Activated naive CD4-positive, alpha-beta T cell treated with anti-CD3 and anti-CD28 coated beads for 36 hours (primary cell): ENCODE measurements at places on chromosomes 4 and X.

- DNase-seq: no peak
Observed at GRCh38 chrX:1749499-1749898, 134.6 kb downstream of the ASMT start.

DNA sequence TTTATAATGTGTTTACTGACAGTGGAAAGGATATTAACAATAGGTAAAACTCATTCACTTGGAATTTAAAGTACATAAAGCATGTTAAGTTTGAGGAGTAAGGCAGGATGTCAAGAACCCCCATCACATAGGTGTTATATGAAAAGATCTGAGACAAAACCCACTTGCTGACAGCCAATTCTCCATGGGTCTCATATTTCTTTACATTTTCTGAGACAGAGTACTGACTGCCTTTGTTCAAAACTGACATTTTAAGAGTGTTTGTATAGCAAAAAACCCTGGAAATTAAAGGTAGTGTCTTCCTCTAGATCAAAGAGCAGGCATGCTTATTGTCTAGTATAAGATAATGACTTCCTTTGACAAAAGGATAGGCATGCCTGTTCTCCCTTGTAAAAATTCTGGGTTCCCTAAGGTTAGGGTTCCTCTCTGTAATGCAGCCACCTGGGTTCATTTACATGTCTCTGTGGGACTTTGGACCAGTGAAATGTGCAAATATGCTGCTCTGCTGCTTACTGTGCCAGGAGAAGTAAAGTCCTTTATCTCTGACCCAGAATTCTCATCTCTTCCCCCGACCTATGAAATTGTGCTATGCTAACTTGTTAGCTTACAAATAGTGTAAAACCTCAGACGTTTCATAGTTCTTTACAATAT is 123.6 kb downstream of the PCDH18 start:
- DNase-seq: no peak

GRCh38 chr4:16995451-16995850 is 97.0 kb upstream of the LDB2 start:
- no peak for DNase-seq

GRCh38 chr4:167221084-167221483 is 13.2 kb downstream of the SPOCK3 start:
- no peak for DNase-seq

GRCh38 chr4:89727238-89727637 is 109.7 kb downstream of the SNCA start:
- no peak for DNase-seq

DNA sequence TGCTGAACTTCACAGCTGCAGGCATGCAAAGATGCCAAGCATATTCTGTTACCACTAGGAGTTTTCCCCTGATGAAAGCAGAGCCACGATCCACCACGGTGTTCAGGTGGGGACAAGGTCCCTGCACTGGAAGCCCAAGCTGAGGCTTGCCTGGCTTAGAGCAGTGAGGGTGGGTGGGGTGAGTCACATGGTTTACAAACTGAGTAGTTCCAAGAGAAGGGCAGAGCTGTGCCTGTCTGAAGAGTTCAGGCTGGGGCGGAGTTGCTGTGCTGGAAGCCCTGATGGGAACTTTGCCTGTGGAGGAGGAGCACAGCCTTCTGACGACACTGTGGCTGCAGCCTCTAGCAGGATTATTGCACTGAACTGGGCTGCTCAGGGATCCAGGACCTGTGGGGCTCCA is 45.5 kb downstream of the FAM9B start:
- peak; percentile 40 for DNase-seq

GRCh38 chr4:152246659-152247058 is 289.2 kb downstream of the FBXW7 start:
- DNase-seq: peak; percentile 39

DNA sequence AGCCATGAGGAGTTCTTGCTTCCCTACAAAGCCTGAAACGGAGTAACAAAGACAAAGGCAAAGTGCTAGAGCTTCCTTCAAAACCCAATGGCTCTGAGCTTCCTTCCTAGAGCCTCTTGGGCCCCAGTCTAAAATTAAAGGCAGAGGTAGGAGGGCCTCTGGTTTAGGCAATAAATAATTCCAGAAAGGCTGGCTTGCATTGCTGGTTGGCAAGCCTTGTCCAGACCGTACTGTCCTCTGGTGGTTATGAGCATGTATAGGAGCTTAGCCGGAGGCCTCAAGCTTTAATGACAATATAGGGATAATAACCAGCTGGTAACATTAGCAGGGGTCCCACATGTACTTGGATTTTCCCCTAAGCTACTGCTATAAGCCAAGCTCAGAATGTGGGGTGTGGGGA is 237.3 kb downstream of the AR start:
- no peak for DNase-seq

- no peak for DNase-seq
Observed at GRCh38 chr4:55561889-55562288, 15.2 kb upstream of the CLOCK start.

- no peak for DNase-seq
Observed at GRCh38 chr4:3835527-3836405, 69.6 kb downstream of the ADRA2C start.

GRCh38 chr4:125676583-125676982 is 361.8 kb downstream of the FAT4 start:
- DNase-seq: no peak

- DNase-seq: no peak
Observed at GRCh38 chr4:6501171-6501570, 28.8 kb upstream of the PPP2R2C start.

DNA sequence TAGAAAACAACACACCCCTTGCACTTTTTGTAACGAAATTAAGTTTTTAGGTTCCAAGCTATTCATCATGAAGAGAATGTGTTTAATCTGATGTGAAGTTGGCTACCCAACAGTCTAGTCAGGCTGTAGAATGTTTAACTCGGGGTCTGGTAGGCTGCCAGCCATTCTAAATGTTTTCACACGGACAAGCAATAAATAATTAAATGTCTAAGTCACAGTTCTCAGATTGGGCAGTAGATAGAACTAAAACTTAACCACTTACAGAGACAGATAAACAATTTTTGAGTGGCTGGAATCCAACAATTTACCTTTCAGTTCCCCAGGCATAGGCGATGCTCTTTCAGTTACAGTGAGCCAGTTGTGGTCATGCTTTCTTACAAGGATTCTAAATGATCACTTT is 66.5 kb downstream of the CHIC2 start:
- DNase-seq: no peak

DNA sequence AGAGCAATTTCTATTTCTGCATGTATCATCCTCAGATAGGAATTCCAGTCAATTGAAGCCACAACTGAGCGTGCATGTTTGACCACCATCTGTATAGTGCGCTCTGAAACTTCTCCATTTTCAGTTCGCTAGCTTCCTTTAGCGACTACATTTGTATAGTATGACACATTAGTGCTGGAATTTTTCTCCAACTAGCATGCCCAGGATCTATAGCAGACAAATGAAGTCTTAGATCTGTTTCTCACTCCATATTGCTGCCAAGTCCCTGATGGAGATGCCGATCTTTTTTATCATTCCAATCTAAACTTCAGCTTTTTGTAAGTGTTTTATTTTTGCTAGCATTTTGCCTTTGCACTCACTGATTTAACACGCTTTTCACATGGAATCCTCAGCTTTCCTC is 774.8 kb upstream of the TENM3 start:
- DNase-seq: no peak
